GF-D8 (cell line): ENCODE measurements at places on chromosomes 1 and 21.

- peak; percentile 35 for DNase-seq
Measured at GRCh38 chr1:204465546-204466415, 28.8 kb downstream of the PIK3C2B start.

GRCh38 chr1:115098979-115099692 is 9.8 kb upstream of the TSPAN2 start:
- peak; percentile 73 for DNase-seq

DNA sequence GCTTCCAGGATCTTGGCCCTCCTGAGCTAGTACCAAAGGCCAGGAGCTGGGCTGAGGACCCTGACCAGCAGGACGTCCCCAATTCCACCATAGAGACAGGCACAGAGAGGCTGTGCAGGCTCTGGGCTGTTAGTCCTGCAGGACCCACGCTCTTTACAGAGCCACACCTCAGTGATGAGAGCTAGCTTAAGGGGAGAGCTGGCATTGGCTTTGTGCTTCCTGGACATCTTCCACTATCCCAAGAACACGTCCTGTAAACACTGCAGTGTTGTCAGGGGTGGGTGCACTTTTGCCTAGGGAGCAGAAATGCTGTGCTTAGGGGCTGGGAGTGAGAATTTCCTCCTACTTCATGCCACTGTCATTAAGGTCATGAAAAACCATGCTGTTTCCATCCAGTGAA is 91.7 kb upstream of the EDN2 start:
- DNase-seq, result no peak

DNA sequence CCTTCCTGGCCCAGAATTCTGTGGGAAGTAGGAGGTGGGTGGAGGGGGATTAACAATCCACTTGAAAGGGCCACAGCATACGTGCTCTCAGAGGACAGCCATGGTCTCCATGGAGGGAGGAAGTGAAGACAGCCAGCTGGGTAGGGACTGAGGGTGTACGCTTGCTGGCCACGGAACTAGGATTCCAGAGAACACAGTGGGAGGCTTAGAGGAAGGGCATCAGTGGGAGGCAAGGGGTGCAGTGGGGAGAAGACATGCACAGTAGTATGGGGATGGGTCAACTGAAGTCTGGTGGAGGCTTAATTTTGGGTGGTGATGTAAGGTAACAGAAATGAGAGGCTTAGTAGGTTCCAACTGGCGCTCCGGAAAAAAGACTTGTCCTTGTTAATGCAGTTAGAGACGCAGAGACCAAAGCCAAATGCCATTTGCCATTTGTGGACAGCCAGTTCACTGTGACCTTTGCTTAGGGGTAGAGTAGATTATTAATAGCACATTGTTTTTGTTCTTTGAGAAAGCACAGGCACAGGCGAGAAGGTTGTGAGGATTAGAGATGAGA is 103.0 kb downstream of the ZSCAN20 start:
- no peak for DNase-seq

GRCh38 chr1:69737527-69738185 is 169.9 kb downstream of the LRRC7 start:
- no peak for DNase-seq

GRCh38 chr1:245855846-245856730 is 651.0 kb downstream of the SMYD3 start:
- no peak for DNase-seq

- DNase-seq, result no peak
Measured at GRCh38 chr1:161033751-161034150, 5.0 kb downstream of the TSTD1 start.

GRCh38 chr1:205287076-205287475 is 34.5 kb downstream of the NUAK2 start:
- DNase-seq, result no peak

GRCh38 chr1:178532392-178532791 is 19.5 kb downstream of the TEX35 start:
- DNase-seq, result peak; percentile 17

DNA sequence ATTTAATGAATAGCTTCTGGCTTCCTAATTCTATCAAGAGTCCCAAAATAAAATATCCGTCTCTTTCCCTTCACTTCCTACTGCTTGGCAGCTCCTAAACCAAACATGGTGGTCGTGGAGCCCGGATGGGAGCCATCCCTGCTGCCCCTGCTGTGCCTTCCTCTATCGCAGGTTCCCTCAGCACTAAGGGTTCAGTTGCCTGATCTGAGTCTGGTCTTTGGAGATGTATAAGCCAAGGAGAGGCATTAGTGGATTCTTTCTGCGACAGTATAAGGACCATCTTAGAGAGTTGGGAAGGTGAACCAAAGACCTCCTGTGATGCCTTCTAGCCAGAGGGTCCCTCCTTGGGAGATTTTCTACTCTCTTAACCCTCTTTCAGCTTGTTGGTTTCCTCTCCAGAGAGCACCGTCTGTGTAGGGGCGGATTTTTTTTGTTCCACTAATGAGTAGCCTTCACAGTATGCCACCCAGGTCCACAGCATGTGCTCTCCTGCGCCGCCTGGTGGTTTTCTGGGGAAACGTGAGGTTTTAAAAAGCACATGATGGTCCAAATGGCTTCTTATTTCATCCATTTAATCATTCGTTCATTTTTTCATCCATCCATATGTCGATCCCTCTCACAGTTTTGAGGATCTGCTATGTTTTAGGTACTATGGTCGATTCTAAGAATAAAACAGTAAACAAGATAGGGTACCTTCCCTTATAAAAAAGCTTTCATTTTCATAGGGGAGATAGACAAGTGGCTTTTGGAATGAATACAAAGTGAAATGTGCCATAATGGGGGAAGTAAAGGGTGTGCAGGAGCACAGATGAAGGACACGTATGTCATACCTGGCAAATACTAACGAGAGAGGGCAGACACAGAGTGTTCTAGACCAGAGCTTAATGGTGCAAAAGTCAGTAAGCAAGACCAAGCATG is 71.0 kb downstream of the NFASC start:
- DNase-seq, result no peak

GRCh38 chr1:234918181-234918841 is 210.3 kb downstream of the TOMM20 start:
- DNase-seq, result peak; percentile 46

DNA sequence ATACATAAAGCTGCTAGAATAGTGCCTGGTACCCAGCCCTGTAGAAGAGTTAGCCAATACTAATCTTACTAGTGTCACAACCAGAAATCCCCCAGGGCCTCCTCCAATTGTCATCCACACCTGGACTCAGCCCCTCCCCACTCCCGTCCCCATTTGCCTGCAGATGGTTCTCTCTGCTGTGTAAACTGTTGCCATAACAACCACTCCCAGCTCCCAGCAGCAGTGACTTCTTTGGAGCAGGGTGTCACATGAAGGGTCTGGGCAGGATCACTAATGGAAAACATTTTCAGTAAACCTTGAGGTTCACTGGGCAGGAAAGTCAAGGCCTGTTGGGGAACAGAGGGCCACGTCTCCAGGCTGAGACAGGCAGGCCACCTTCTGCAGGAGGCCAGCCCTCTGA is 126.0 kb upstream of the IPO9 start:
- DNase-seq, result peak; percentile 42

DNA sequence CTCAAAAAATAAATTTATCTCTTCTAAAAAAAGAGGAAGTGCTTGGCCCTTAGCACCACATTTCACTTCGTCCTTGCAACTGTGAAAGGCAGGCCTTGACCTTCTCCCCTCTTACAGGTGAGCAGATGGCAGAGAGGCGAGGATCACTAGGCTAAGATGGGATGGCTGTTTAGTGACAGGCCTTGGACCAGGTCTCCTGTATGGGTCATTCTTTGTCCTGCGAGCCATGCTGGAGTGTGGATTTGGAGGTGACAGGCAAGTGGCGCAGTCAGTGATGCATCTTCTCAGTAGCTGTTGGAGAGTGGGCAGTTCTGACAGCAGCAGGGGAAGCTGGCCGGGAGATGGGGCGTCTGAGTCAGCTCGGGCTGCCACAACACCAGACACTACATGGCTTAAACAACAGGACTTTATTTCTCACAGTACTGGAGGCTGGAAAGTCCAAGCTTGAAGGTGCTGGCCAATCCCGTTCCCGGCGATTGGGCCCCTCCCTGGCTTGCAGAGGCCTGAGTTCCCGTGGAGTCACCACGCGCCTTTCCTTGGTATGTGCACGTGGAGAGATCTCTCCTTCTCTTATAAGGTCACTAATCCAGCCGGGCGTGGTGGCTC is 16.5 kb downstream of the SLC27A3 start:
- DNase-seq, result no peak

GRCh38 chr1:172915271-172915670 is 135.5 kb downstream of the TNFSF18 start:
- no peak for DNase-seq

- no peak for DNase-seq
Measured at GRCh38 chr1:19469004-19469403, 16.3 kb downstream of the CAPZB start.

DNA sequence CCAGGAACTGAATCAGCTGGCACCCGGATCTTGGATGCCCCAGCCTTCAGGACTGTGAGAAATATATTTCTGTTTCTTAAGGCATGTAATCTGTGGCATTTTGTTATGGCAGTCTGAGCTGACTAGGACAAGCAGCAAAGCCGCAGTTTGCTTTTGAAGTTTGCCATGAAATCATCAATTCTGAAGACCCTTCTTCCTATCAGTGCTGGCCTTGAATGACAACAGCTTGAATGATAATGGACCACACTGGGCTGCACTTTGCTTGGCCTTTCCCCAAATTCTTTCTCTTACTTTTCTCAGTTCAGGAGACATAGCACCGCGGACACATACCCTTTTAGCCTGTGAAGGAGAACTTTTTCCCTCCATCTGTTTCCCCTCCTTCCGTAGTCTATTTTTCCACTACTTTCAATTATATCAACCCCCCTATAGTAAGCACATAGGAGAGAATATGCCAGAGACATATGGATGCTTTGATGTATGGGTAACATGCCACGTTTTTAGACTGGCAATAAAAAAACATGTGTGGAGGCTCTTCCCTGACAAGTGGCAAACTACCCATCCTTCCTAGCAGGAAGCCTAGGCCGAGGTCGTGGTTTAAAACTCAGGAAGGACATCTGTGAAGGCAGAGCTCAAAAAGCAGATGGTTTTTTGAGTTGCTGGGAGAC is 42.9 kb downstream of the HLX start:
- no peak for DNase-seq

DNA sequence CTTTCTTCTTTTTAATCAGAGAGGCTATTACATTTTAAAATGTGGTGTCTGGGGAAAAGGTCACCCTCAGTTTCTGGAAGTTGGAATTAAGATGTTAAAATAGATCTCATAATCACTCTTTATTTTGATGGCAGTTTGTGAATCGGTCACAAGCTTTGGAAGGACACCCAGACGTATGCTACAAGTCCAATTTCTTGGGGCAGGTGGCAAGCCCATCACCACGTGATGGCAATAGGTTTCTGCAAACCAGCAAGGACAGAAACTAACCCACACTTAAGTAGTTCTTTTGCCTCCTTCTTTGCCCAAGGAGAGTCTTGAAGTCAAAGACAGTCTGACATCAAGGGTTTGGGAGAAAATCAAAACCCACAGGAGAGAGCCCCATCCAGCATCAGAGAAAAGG is 72.9 kb downstream of the C1orf87 start:
- no peak for DNase-seq

GRCh38 chr1:15436881-15437442 is 1.3 kb upstream of the CTRC start:
- no peak for DNase-seq

GRCh38 chr1:94607398-94607797 is 65.8 kb upstream of the F3 start:
- DNase-seq, result no peak

DNA sequence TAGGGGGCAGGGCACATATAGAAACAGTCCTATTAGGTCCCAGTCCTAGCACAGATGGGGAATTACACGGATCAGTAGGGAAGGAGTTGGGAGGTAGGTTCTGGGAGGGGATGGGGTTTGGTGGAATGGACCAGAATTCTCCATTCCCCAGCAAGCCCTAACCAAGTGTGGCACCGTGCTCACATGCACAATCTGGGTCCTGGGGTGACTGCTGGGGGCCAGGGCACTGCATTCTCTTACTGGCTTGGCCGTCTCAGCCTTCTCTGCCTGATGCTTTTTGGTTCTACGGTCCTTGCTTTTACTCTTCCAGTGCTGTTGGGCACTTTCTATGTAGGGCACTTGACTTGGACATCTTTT is 53.9 kb downstream of the NENF start:
- no peak for DNase-seq

- no peak for DNase-seq
Measured at GRCh38 chr1:93605812-93606512, 75.7 kb downstream of the BCAR3 start.

DNA sequence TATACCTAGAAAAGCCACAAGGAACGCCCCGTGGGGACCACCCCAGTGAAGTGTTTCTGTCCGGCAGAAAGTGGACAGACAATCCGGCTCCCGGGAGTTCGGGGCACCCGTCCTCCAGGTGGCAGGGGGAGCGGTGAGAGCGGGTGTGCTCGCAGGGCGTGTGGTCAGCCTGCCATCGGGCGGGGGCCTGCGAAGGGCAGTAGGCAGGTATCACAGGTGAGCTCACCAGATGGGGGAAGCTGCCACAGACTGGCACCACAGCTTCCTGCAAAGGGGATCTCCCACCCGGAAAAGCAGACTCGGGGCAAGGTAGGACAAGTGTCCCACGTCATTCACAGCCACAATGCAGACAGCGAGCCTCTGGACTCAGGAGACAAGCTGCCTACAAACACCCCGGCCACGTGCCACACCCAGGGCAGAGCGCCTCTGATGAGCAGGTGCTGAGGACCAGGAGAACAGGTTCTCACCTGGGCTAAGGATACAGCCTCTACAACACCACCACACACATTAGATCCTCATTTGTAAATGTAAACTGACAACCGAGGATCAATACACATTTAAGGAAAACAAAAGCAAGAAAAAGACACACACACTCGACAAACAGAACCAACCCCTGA is 36.4 kb downstream of the VPS26C start:
- no peak for DNase-seq

DNA sequence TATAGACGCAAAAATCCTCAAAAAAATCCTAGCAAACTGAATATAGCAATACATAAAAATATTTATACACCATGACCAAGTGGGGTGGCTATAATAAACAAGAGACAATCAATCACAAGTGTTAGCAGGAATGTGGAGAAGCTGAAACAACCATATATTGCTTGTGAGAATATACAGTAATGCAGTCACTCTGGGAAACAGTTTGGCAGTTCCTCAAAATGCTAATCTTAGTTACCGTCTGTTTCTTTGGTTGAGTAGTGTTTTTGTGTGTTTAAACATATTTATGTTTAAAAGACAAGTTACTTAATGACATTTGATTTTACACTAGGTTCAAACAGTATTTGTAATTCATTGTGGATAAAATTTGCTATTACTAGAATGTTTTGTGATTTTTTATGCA is 792.0 kb downstream of the LTN1 start:
- no peak for DNase-seq
